Activated CD4-positive, alpha-beta T cell treated with anti-CD3 and anti-CD28 coated beads, Interleukin-2, amount 50 U/mL, for 16 hours (primary cell): ENCODE measurements at places on chromosomes 3 and 15.

DNA sequence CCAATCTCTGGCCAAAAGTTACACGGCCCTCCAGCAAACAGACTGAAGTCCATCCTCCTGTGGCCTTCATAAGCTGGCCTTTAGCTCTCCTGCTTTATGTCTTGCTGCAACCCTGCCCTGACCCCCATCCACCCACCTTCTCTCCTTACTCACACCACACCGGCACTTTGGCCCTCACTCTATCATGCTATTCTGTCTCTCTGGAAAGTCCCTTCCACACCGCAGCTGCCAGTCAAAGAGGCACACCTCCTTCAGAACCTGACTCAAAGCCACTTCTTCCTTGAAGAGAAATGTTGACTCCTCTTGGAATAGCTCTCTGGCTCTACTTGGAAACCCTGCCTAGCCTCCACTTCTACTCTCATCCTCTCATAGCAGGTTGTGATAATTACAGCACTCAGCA lies 4.5 kb downstream of the GPR156 start:
- no peak for DNase-seq

DNA sequence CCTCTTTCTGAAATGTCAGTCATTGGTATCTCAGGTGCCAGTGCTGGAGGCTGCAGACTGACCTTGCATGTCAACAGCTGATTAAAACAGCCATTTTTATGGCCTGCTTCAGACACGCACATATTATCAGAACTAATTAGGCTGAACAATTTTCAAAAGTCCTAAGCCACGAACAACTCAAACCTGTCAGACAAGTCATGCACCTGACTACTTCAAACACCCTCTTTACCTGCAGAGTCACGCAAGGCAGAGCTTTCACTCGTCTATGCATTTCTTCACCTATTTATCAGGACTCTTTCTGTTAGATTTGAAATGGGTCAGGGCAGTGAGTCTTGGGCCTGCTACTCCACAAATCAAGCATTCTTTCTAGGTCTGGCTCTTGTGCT lies 26.7 kb downstream of the CLK3 start:
- DNase-seq: no peak

DNA sequence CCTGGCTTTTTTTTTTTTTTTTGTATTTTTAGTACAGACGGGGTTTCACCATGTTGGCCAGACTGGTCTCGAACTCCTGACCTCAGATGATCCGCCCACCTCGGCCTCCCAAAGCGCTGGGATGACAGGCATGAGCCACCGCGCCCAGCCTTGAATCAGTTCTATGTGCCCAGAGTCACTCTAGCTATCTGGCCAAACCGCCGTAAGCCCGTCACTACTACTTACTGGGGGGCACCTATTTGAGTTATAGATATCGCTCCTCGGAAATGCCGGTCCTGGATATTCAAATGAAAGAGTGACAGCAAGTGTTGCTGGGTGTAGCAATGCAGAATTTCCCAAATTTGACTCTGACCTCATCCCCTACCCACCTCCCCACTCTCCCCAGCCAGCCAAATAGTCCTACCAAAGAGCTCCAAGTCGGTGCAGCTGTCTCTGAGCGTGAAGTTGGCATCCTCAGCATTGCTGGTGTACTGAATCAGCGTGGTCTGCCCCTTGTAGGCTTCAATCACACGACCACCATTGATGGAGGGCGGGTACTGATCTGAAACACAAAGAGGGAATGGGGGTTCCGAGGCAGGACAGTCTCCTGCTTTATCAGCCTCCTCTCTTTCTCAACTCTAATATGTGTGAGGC lies 38.1 kb downstream of the MUC20 start:
- no peak for DNase-seq

- DNase-seq: no peak
These were observed 500.9 kb upstream of the MDFIC2 start for GRCh38 chr3:70813311-70813710.

DNA sequence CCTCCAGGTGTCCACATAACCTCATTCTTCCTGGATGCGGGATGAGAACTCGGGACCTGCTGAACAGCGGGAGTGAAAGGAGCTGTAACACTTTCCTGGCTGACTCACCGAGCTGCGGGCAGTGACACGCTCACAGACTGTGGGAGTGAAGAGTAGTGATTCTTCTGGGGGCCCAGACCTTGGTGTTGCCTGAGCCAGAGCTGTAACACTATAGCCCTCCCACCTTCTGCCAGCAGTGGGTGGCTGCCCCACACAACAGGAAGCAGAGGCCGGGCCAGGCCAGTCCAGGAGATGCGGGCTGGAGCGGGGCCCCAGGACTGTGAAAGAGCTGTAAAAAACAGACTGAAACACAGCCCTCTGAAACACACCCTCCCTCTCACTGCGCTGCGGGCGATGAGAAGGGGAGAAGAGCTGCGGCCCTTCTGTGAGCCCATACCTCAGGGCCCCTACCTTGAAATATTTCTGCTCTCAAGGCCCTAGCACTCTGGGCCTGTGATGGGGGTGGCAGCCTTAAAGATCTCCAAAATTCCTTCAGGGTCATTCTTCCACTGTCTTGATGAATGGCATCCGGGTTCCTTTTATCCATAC lies 464.0 kb upstream of the CCDC54 start:
- DNase-seq: no peak

GRCh38 chr15:76529911-76530310 lies 193.3 kb downstream of the ISL2 start:
- no peak for DNase-seq
